ENCODE measurements at places on chromosomes 5 and 9. TPM values are rescaled to one million over a fixed set of nuclear protein-coding genes. Genes with fewer than 3 reads are reported as not detected.

DNA sequence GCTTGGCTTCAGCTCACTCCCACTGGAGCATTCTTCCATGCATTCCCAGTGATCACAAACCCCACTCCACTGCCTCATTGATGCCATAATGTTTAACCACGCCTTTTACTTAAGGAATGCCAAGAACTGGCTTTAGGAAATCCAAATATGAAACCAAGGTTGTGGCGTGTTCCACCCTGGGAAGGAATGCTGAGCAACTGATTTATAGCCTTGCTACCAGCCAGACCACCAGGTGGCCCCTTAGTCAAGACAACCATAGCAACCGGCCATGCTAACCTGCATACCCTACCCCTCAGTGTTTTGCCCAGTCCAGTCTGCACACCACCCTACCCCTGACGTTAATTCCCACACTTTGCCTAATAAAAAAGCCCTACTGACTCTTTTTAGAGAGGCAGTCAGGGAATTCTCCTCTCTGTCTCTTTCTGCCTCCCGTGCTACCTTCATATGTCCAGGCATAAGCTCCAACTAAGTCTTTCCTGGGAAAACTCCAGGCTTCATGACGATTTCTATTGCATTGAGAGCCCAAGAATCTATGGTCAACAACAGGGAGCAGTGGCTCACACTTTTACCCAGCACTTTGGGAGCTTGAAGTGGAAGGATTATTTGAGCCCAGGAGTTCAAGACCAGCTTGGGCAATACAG is 27.0 kb upstream of the PRRC2B start:
- no peak for DNase-seq

DNA sequence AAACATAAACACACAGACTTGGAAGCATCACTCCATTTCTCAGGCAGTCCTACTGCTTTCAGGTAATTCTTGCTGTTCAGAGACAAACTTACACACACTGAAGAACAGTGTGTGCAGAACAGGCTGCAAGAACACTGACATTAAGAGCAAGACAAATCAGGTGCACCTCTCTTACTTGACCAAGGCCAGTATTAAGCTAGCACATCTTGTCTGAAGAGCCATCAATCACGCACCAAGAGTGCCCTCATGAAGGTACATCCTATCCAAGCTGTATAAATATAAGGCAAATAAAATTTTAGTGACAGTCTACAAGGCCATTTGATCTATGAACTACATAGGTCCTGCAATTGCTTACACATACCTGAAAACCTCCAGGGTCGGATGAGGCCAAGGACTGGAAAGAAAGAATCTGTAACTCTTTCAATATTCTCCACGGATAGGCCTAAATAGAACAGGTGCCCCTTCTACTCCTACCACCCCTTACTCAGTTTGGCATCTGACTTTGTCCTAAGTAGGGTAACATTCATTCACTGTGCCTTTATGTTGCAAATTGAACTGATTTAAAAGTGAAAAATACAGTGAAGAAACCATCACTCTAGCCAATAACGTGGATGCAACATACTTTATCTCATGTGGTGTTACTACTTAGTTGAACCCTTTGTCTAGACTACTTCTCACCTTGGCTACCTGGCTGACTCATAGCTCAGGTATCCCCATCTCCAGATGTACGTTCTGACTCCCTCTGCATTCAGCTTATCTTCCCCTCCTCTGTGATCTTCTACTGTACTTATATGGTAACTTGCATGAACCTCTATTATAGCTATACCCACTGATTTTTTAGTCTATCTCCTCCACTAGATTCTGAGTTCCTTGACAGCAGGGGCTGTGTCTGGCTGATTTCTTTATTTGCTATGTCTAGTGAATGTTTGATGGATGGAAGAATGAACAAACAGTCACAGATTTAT is 256.3 kb downstream of the KIAA0825 start:
- DNase-seq, result no peak

DNA sequence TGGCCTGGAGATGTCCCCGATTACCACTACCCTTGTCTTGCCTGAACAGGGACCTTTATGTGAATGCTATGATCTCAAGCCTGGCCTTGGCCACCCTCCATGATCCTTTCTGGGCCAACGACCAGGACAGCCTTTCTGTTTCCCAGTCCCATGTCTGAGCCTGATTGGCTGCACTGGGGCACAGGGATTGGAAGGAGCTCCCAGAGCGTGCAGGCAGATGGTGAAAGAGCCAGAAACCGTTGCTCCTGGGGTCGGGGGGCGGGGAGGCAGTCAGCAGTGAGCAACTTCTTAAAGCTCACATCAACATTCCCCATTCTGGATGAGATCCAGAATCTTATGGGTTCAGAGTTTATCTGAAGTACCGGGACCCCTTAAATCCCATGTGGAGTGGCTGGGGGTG is 84.4 kb downstream of the INSYN2B start:
- no peak for DNase-seq

Gene HIGD2A
- 98.9 TPM for total RNA-seq

- DNase-seq, result no peak
Measured at GRCh38 chr5:177194268-177194667, 60.7 kb downstream of the NSD1 start.

GRCh38 chr5:172862165-172862801 is 28.2 kb downstream of the ERGIC1 start:
- no peak for DNase-seq

- no peak for DNase-seq
Measured at GRCh38 chr5:151051931-151052608, 28.8 kb downstream of the TNIP1 start.

DNA sequence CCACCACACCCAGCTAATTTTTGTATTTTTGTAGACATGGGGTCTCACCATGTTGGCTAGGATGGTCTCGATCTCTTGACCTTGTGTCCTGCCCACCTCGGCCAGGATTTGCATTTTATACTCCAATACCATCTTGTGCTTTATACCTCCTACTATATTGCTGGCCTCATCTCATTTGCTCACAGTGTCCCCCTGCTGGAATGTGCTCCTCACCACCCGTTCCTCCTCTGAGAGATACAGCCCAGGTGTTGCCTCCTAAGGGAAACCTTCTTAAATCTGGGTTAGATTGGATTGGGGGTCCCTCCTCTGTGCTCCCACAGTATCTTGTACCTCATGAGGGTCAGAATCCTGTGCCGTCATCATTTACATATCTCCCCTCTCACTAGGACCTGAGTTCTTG is 131.7 kb downstream of the PAPPA start:
- no peak for DNase-seq

GRCh38 chr5:171115519-171115918 is 193.5 kb upstream of the TLX3 start:
- DNase-seq, result no peak

- DNase-seq, result no peak
Measured at GRCh38 chr9:110850401-110851135, 182.0 kb downstream of the MUSK start.

DNA sequence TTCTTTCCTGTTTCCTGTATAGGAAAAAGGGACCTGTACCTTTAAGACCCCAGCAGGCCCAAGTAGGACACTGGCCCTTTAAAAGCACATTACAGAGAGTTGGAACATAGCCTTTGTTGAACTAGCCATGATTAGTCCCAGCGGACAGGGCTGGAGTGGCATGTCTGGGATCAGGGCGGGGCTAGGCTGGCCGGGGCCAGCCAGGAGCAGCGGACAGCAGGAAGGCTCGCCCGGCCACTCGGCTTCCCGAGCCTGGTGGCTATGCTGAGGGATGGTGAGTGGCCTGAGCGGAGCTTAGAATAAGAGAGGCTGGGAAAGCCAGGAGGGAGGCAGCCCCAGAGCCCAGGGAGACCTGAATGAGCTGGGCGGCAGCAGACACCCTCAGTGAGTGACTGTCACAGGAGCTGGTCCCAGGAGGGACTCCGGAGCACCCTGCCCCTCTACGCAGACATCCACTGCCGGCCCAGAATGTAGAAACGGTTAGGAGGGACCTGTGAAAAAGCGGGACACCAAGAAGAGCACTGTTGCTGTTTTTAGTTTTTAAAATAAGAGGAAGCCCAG is 92.1 kb downstream of the DAB2IP start:
- DNase-seq, result no peak

- no peak for DNase-seq
Measured at GRCh38 chr5:115559524-115559923, 14.9 kb upstream of the FEM1C start.

Gene FOXE1
- total RNA-seq, result not detected

DNA sequence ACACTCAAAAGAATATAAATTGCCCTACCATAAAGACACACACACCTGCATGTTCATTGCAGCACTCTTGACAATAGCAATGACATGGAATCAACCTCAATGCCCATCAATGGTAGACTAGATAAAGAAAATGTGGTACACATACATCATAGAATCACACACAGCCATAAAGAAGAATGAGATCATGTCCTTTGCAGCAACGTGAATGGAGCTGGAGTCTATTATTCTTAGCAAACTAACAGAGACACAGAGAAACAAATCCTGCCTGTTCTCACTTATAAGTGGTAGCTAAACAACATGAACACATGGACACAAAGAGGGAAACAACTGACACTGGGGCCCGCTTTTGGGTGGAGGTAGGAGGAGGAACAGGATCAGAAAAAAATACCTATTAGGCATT is 2062.2 kb upstream of the CDH6 start:
- DNase-seq, result no peak

- DNase-seq, result no peak
Measured at GRCh38 chr5:126234563-126235195, 188.5 kb upstream of the GRAMD2B start.

DNA sequence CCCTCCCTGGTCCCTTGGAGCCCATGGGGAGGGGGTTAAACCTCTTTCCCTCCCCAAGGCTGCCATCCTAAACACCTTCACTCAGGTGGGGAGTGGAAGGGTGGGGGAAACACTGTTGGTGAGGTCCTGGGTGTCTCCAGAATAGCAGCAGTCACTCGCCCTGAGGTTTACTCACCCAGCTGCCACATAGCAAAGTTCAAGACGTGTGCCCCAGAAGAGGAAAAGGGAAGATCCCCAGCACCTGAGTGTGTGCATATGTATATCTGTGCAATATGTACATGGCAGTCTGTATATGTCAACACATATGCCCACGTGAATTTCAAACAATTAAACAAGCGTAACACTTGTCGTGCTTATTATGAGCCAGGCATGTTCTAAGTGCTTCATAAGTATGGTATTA is 31.3 kb upstream of the SMU1 start:
- DNase-seq, result no peak

- DNase-seq, result no peak
Measured at GRCh38 chr5:67059744-67060490, 136.7 kb downstream of the CD180 start.

DNA sequence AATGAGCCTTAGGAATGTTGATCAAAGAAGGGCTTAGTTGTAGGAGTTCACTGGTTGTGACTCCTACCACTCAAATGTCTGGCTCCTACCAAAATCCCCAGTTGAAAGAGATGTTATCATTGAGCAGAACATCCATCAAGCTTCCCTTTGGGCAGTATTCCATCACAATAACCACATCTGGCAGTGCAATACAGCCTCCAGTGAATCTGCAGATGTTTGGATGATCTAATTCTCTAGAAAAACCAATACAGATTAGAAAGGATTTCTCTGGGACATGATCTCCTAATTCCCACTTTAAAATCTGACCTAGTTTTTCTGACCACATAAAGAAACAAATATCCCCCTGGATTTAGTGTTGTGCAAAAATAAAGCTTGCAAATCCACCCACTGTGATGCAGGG is 81.6 kb downstream of the TMEM215 start:
- no peak for DNase-seq

DNA sequence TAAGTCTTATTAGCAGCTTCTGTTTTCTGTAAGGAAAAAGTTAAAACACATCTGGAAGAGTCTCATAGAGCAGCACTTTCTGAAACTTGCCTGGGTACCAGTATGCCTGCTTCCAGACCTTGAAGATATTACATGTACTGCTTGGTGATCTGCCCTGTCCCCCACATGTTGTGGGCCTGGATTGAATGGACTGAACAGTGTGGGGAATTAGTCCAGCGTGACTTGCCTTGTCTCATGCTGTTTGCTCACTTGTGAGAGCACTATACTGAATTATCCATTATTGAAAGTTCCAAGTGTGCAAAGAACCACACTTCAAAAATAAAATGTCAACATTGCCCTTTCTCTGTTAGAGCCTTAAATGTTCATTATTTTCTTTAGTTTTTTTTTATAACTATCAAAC is 8.9 kb downstream of the CTNNA1 start:
- DNase-seq, result no peak

- peak; percentile 92 for DNase-seq
Measured at GRCh38 chr9:127569886-127570401, 42.1 kb upstream of the STXBP1 start.

All from CD4-positive, CD25-positive, alpha-beta regulatory T cell (primary cell).